ENCODE measurements at places on chromosomes 7 and 10. TPM values are rescaled to one million over a fixed set of nuclear protein-coding genes. Genes with fewer than 3 reads are reported as not detected.

Gene BCAP29
- 33.0 TPM for total RNA-seq

Gene EPO
- total RNA-seq = not detected

Gene ARHGEF5
- under 0.01 TPM for total RNA-seq

Gene ASZ1
- total RNA-seq = not detected

Gene GHRHR
- not detected for total RNA-seq

Gene CCL26
- total RNA-seq = not detected

Gene MAT1A
- not detected for total RNA-seq

Gene VPS41
- total RNA-seq = 51.9 TPM

Gene MKX
- total RNA-seq = 0.28 TPM

Gene MYL10
- total RNA-seq = not detected

Gene ANKRD61
- under 0.01 TPM for total RNA-seq

Gene NAT16
- not detected for total RNA-seq

Gene ADRB1
- not detected for total RNA-seq

Gene MYO3A
- total RNA-seq = not detected

Gene BET1
- 36.4 TPM for total RNA-seq

Gene CPA2
- not detected for total RNA-seq

Gene ACHE
- not detected for total RNA-seq

Gene C10orf105
- total RNA-seq = under 0.01 TPM

Gene OR9A2
- total RNA-seq = not detected

Gene NUP42
- total RNA-seq = 22.6 TPM

Gene MMRN2
- total RNA-seq = 0.56 TPM

Gene TBXAS1
- 5.3 TPM for total RNA-seq

Gene CCDC3
- 0.36 TPM for total RNA-seq

Gene TFEC
- 0.28 TPM for total RNA-seq

Gene TMEM140
- 0.72 TPM for total RNA-seq

Gene ARHGAP22
- 35.3 TPM for total RNA-seq

Gene GIMAP4
- not detected for total RNA-seq

Gene SMKR1
- not detected for total RNA-seq

Gene SORCS3
- not detected for total RNA-seq

Gene FAM237B
- total RNA-seq = not detected

Gene PDAP1
- total RNA-seq = 40.3 TPM

Gene ANXA8
- 0.90 TPM for total RNA-seq

Gene ZNF775
- total RNA-seq = 1.4 TPM

Gene CFAP58
- total RNA-seq = 0.83 TPM

Gene GIMAP7
- not detected for total RNA-seq

Gene SFTPD
- not detected for total RNA-seq

Gene NACAD
- total RNA-seq = 0.56 TPM

Gene ADAM22
- 0.18 TPM for total RNA-seq

Gene UCN3
- not detected for total RNA-seq

Gene MOGAT3
- not detected for total RNA-seq
